Caco-2 (cell line): ENCODE measurements at places on chromosomes 12 and 14. TPM values are rescaled to one million over a fixed set of nuclear protein-coding genes. Genes with fewer than 3 reads are reported as not detected.

DNA sequence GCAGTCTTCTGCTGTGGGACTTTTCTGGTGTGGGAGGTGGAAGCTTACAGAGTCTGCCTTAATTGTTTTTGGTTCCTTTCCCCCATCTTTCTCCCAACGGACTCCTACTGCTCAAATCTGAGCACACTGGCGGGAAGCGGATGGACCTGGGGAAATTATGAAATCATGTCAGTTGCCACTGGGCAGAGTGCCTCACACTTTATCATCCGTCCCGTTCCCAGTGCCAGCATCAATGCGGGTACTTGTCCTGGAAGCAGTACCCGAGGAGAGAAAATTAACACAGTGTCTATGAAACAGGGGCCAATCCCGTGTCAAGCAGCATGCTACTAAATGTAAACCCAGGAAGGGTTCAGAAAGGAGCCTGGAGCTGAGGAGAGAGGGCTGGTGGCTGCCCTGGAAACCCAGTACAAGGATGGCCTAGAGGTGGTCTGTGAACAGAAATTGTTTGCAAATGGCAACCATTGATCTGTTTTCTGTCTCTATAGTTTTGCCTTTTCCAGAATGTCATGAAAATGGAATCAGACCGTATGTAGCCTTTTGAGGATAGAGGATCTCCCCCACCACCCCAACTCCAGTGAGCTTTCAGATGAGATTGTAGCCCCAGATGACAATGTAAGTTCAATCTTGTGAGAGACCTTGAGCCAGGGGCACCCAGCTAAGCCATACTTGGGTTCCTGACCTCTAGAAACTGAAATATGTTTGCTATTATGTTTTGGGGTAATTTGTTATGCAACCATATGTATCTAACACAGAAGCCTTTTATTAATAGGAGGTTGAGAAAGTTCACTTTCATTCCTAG is 908 bp upstream of the CDKL1 start:
- DNase-seq = no peak

DNA sequence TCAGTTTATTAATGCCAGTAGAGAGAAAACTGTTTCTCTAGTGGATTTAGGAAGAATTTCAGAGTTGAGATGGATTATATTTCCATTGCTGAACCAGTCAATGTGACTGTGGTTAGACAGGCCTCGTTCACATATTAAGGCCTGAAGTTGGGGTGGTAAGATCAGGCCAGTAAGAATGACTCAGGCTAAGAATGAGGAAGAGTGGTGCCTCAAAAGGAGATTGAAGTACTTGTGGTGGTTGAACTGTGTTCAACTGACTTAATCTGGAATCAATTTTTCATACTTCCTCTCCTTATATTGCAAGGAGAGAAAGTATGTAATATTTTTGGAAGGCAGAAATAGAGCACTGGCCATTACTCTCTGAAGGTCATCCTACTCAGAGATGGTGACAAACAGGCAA is 37.8 kb upstream of the ATF7IP start:
- DNase-seq = no peak

DNA sequence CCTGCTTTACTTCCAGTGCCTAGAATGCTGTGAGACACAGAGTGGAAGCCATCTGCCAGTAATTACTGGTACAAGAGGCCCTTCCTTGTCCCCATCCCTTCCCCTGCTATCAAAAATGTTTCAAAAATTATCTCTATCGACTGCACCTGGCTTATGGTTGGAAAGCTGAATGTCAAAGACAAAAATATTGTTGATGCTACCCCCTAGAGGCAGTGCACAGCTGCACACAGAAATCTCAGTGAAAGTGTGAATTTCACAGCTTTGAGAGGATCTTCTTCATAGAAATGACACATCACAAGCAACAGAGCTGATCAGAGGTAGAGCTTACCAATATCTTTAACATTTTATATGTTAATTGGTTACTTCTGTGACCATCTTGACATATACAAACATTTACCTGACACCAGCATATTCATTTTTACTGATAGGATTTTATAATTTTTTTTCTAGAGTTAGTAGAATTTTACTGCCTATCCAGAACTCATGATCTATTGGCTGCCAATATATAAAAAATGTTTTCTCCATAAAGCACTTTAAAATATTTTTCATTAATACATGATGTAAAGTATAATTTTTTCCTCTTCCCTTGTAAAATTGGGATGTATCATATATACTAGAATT is 138.0 kb downstream of the AACS start:
- DNase-seq = no peak

DNA sequence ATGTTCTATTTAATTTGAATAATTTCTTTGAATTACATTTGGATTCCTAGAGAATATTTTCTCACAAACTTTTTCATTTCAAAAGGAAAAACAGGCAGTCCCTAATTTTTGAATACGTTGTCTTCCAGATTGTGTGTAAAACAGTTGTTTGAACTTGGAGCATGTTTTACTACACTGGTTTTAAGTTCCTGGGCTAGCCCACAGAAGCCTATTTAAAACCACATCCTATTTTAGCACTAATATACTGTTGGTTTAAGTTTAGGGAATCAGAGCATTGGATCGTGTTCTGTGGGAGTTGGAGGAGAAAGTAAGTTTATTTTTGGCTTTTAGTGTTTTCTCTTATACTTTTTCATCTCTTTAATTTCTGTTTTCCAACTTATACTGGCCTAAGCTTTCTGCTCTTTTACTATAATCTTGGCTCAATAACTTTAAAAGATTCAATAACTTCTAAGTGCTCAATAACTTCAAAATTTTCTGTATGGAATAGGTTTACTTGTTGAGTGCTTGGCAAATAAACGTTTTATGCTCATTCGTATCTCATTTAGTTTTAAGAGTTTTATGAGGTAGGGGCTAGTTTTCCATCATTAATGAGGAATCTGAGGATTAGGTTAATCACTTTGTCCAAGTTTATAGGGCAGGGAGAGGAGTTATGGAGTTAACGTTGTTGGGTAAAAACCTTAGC is 14.9 kb downstream of the LEMD3 start:
- DNase-seq = no peak

- DNase-seq = no peak
Observed at GRCh38 chr14:51321036-51321435, 81.0 kb downstream of the TMX1 start.

DNA sequence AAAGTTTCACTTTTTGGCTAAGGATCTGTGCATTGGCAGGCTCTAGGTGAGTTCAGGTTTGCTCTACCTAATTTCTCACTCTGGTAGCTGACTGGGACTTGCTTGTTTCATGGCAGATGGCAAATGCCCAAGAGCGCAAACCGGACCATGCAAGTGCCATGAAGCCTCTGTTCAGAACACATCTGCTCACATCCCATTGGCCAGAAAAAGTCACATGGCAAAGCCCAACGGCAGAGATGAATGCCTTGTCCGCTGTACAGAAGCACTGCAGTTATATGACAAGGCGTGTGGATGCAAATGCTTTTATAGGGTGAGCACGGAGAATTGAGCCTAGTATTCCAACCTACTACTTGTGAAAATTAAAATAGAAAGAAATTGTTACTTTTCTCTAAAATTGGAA is 202.2 kb upstream of the HMGA2 start:
- DNase-seq = no peak

TUNAR gene
- not detected in 2 replicates for total RNA-seq

SEL1L gene
- 103 and 116 TPM in 2 replicates for total RNA-seq

WNT5B gene
- total RNA-seq = 6.9 and 8.5 TPM in 2 replicates

RIMKLB gene
- 3.3 and 3.6 TPM in 2 replicates for total RNA-seq

OTOGL gene
- total RNA-seq = 0.39 and 0.72 TPM in 2 replicates
